ENCODE measurements at places on chromosomes 13 and 19.

DNA sequence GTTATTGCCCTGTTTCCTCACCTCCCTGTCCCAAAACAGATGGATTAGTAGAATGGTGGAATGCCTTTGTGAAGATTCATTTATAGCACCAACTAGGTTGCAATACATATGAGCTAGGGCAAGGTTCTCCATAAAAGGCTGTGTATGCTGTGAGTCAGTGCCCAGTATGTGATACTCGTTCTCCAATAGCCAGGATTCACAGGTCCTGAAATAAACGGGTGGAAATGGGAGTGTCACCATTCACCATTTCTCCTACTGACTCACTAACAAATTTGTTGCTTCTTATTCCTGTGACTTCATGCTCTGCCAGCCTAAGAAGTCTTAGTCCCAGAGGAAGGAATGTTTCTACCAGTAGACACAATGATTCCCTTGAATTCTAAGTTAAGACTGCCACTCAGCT lies 1745.4 kb downstream of the SLITRK1 start:
- DNase-seq, result no peak

DNA sequence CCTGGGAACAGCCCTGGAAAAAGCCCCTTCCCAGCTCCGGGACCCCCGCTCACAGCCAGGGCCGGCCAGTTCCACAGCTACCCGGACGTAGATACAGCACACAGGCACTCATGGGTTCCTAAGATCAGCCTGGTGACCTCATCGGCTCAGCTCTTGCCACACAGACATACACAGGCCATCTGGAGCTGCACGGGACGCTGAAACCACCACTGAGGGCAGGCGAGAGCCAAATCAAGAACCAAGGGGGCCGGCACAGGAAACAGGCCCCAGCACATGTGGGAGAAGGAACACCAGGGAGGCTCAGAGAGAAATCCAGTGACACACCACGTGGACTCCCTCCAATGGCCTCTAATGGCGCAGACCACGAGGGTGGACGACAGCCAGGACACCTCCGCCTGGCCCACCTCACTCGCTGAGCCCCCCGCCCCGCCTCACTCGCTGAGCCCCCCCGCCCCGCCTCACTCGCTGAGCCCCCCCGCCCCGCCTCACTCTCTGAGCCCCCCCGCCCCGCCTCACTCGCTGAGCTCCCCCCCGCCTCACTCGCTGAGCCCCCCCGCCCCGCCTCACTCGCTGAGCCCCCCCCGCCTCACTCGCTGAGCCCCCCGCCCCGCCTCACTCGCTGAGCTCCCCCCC lies 69.7 kb upstream of the C13orf46 start:
- DNase-seq, result peak; percentile 91

DNA sequence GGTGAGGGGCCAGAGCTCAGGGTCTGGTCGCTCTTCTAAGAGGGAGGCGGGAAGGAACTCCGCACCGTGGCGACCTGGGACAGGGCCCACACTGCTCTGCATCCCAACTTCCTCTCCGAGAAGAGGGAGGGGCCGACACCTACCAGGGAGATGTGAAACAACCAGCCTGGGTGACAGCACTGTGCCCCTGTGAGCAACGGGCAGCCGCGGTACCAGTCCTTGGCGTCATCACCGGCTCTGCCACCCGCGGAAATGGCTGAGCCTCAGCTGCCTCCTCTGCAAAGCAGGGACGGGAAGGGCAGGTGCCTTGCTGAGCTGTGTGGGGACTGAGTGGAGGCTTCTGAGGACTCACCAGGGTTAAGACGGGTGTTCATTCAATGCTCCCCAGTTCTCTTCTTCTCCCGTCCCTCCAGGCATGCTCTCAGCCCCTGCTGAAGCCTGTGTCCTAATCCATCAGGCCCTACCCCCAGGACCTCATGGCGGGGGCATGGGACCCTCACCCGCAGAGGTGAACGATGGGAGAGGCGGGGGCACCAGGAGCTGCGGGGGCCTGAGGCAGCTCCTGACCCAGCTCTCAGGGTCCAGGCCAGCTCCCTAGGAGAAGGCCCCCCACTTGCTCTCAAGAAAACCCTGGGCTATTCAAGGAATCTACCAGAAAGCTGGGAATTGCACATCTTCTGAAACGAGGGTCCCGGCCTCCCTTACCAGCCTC lies 9.3 kb downstream of the ZNF787 start:
- no peak for DNase-seq

DNA sequence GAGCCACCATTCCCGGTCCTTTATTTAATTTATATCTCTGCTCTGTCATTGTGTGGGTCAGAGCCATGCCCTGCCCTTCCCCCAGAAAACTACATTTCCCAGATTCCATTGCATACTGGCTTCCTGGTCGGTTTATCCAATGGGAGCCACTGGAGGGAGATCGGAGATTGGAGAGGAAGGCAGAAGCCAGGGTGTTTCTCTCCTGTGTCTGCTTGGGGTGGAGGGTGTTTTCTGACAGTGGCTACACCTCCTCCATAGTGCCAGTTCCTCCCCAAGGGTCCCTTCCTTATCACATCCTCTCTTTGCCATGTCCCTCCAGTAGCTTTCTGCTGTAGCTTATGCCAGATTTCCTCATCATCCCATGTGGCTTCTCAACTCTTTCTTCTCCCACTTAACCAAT lies 19.0 kb downstream of the OLFM2 start:
- peak; percentile 68 for DNase-seq

GRCh38 chr19:50808856-50809255 lies 14.7 kb downstream of the KLK1 start:
- DNase-seq, result no peak

DNA sequence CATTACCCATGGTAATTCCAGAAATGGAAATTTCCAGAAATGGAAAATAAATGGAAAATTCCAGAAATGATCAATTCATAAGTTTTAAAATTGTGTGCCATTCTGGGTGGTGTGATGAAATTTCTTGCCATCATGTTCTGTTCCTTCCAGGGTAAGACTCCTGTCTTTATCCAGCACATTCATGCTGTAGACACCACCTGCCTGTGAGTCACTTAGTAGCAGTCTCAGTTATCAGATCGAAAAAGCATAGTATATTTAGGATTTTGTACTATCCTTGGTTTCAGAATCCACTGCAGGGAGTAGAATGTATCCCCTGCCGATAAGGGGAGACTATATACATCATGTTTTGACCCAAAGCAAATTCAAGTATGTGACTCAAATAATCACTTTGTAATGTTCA lies 26.7 kb upstream of the CSNK1A1L start:
- no peak for DNase-seq

GRCh38 chr13:19618977-19619376 lies 14.5 kb upstream of the MPHOSPH8 start:
- peak; percentile 40 for DNase-seq

- DNase-seq, result no peak
Observed at GRCh38 chr13:25839371-25839770, 212.4 kb downstream of the SHISA2 start.

DNA sequence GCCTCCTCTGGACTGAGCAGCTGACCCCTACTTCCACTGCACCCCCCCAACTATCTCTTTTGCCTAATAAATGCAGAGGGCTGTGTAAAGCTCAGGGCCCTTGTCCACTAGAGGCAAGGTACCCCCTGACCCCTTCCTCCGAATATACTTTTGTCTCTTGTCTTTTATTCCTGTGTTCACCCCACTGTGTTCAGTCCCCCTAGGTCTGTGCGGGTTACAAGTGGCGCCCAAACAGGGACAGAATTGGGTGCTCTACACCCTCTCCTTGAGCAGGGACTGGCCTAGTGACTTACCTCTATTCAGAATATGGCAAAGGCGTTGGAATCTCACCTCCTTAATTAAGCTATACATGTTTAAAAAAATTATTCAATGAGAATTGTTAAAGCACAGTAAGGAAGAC lies 15.0 kb downstream of the ZNF350 start:
- DNase-seq, result no peak

DNA sequence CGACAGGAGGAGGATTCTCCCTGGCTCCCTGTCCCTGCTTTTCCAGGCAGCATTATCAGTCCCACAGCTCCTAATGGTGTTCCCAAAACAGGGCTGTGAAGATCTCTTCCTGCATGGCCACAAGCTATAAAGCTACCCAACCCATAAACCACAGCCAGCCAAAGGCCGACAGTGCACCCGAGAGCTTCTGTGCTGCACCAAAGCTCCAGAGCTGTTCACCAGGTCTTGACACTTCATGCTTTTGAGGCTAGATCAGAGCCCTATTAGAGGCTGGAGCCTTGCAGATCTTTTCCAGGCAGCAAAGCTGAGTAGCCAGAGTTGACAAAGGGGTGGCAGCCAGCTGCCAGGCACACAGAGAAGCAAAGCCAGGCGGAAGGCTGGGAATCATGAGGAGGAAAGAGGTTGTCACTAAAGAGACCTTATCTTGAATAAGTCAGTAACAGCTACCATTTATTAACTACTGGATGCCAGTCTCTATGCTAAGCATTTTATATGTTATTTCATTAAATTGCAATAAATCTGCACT lies 180.4 kb downstream of the KATNAL1 start:
- DNase-seq, result no peak

DNA sequence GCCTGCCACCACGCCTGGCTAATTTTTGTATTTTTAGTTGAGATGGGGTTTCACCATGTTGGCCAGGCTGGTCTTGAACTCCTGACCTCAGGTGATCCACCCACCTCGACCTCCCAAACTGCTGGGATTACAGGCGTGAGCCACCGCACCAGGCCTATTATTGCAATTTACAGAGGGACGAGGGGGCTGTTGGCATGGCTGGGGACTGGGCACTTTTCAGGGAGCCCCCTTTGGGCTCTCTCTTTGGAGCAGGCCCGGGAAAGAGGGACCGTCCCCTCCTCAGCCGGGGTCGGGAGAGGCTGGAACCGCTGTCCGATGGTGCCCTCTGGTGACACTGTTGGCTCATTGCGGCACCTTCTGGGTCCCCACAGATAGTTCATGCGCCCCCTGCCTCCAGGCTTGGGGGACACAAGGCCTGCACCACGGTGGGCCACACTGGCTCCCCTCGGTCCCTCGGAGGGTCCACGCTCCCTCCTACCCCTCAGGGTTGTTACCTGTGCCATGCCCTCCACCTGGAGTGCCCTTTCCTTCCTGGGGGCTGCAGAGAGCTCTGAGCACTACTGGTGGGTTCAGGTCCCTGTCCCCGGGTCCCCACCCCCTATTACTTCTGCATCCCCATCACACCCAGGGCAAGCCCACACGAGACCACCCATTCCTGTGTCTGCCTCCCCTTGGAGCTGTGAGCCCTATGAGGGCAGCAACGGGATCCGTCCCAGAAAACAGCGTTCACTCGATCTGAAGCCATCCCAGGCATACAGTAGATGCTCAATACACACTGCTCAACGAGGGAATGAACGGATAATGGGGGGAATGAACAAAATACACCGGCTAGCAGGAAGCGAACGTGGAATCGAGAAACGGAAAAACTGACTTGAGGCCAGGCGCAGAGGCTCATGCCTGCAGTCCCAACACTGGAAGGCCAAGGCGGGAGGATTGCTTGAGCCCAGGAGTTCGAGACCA lies 12.5 kb downstream of the FEM1A start:
- DNase-seq, result peak; percentile 55

- DNase-seq, result no peak
Observed at GRCh38 chr13:99293178-99293577, 14.0 kb downstream of the GPR183 start.

GRCh38 chr19:5092481-5092843 lies 123.5 kb downstream of the KDM4B start:
- DNase-seq, result no peak

DNA sequence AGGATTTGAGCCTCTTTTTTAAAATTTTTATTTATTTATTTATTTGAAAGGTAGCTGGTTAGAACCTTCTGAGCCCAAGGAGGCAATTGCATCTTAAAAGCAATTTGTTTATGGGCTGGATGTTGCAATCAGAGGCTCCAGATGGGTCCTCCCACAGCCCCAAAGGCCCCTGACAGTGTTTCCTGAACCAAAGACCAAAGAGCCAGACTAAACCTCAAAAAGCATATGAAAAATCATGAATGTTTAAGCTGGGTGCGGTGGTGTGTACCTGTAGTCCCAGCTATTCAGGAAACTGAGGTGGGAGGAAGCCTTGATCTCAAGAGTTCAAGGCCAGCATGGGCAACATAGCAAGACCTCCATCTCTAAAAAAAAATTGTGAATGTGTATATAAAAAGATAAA lies 67.8 kb upstream of the RGCC start:
- DNase-seq, result no peak

- DNase-seq, result no peak
Observed at GRCh38 chr13:34990399-34991214, 48.5 kb downstream of the NBEA start.

- DNase-seq, result no peak
Observed at GRCh38 chr13:70080012-70080411, 27.6 kb upstream of the ATXN8OS start.

DNA sequence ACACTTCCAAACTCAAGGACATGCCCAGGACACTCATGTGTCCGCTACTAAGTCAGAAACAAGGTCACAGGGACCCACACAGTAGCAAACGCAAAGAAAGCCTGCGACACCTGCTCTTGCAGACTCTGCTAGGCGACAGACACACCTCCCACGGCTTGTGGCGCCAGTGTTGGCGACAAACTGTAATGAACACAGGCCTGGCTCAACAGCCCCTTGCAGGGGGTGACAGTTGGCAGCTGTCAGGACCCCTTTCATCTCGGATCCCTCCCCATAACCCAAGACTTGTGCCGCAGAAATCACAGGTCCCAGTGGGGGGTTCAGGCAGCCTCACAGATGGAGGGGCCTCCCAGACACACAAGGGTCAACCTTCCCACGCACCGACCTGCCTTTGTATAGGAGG lies 364 bp downstream of the CKM start:
- no peak for DNase-seq

GRCh38 chr19:29614780-29615179 lies 8.7 kb downstream of the POP4 start:
- no peak for DNase-seq

- no peak for DNase-seq
Observed at GRCh38 chr19:39582891-39583625, 19.3 kb upstream of the LGALS13 start.

DNA sequence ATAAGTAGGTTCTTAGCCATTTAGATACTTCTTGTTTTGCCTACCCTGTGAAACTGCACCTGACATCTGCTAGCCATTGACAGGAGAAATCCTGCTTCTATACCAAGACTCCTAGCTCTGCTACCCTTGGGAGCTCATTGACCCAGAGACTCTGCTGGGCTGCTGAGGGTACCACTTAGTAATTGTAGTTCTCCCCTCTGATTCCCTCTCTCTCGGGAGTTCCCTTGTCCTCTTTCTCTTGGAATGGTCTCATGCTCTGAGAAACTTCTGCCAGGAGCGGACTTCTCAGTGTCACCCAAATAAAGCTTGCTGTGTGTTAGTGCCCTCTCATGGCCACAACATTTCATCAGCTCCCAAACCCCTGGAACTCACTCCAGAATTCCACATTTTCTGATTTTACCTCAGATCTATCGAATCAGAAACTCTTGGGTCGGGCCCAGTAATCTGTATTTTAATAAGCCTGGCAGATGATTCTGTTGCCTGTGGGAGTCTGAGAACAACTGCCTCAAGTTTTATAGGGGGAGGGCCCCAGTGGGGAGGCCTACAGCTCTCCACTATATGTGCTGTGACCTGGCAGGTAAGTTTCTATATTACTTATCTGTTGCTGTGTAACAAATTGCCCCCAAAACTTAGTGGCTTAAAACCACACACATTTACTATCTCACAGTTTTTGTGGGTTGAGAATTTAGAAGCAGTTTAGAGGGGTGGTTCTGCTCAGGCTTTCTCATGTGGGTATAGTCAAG lies 221.1 kb downstream of the TDRD3 start:
- no peak for DNase-seq

All from urothelium cell line (cell line).